Cardiac muscle cell (in vitro differentiated cells and primary cell): ENCODE measurements at places on chromosomes 2 and 18. TPM values are rescaled to one million over a fixed set of nuclear protein-coding genes. Genes with fewer than 3 reads are reported as not detected.

KIAA2012 gene
- 0.05 and 0.24 TPM in 2 replicates for polyA plus RNA-seq

AAK1 gene
- polyA plus RNA-seq, result 50.3 and 57.2 TPM in 2 replicates

BOLL gene
- 0.21 and 0.44 TPM in 2 replicates for polyA plus RNA-seq

CXCR1 gene
- polyA plus RNA-seq, result not detected in 2 replicates

CDH2 gene
- 324 and 381 TPM in 2 replicates for polyA plus RNA-seq

PLEK gene
- polyA plus RNA-seq, result 0.21 TPM in 1 of 2 replicates, not detected in the other

NGEF gene
- polyA plus RNA-seq, result 2.0 and 5.6 TPM in 2 replicates

L3MBTL4 gene
- 4.4 and 9.3 TPM in 2 replicates for polyA plus RNA-seq

GKN1 gene
- not detected in 2 replicates for polyA plus RNA-seq

SAP130 gene
- 22.8 and 23.9 TPM in 2 replicates for polyA plus RNA-seq

GPR55 gene
- polyA plus RNA-seq, result not detected in 2 replicates

IL1R1 gene
- 1.4 TPM in 1 of 2 replicates, not detected in the other for polyA plus RNA-seq

CDH19 gene
- not detected in 2 replicates for polyA plus RNA-seq

ITGA4 gene
- 0.44 and 0.86 TPM in 2 replicates for polyA plus RNA-seq

TUBA4B gene
- not detected in 2 replicates for polyA plus RNA-seq

HOXD4 gene
- not detected in 2 replicates for polyA plus RNA-seq

CTIF gene
- polyA plus RNA-seq, result 13.2 and 16.5 TPM in 2 replicates

SLC9A2 gene
- polyA plus RNA-seq, result 0.04 TPM in 1 of 2 replicates, not detected in the other

TMEM163 gene
- 58.1 and 75.9 TPM in 2 replicates for polyA plus RNA-seq

SPRED2 gene
- polyA plus RNA-seq, result 18.4 and 18.9 TPM in 2 replicates

ACADL gene
- 0.49 and 1.2 TPM in 2 replicates for polyA plus RNA-seq

MERTK gene
- 4.5 and 4.9 TPM in 2 replicates for polyA plus RNA-seq

CD302 gene
- polyA plus RNA-seq, result 0.65 and 1.3 TPM in 2 replicates

TEX44 gene
- not detected in 2 replicates for polyA plus RNA-seq

NPPC gene
- 0.39 and 0.91 TPM in 2 replicates for polyA plus RNA-seq

SIX2 gene
- 0.78 and 1.0 TPM in 2 replicates for polyA plus RNA-seq

SLC4A1AP gene
- 35.9 and 40.3 TPM in 2 replicates for polyA plus RNA-seq

MYOM1 gene
- 182 and 194 TPM in 2 replicates for polyA plus RNA-seq

POTEJ gene
- 0.59 and 0.70 TPM in 2 replicates for polyA plus RNA-seq

RBFA gene
- polyA plus RNA-seq, result 25.2 and 28.4 TPM in 2 replicates

EMILIN1 gene
- polyA plus RNA-seq, result 12.2 and 15.6 TPM in 2 replicates

WDR12 gene
- polyA plus RNA-seq, result 76.3 and 103 TPM in 2 replicates

CDH20 gene
- polyA plus RNA-seq, result not detected in 2 replicates

EHD3 gene
- polyA plus RNA-seq, result 12.3 and 15.5 TPM in 2 replicates

RNPEPL1 gene
- 59.7 and 61.2 TPM in 2 replicates for polyA plus RNA-seq

MAP2 gene
- polyA plus RNA-seq, result 0.27 and 0.68 TPM in 2 replicates

FBLN7 gene
- 0.28 and 2.8 TPM in 2 replicates for polyA plus RNA-seq

RABL2A gene
- 31.7 and 33.6 TPM in 2 replicates for polyA plus RNA-seq

PKDCC gene
- 157 and 185 TPM in 2 replicates for polyA plus RNA-seq

MAP3K2 gene
- 40.2 and 56.9 TPM in 2 replicates for polyA plus RNA-seq

GLI2 gene
- 2.0 and 6.2 TPM in 2 replicates for polyA plus RNA-seq

RASGRP3 gene
- polyA plus RNA-seq, result 21.3 and 46.3 TPM in 2 replicates

TUBB8B gene
- polyA plus RNA-seq, result not detected in 2 replicates

EPHA4 gene
- 21.2 and 27.1 TPM in 2 replicates for polyA plus RNA-seq

DTYMK gene
- polyA plus RNA-seq, result 72.7 and 85.3 TPM in 2 replicates

IFIH1 gene
- polyA plus RNA-seq, result 0.88 TPM in 1 of 2 replicates, not detected in the other
